NCI-H526 treated with DMSO at 0.1 percent for 48 hours (cell line): ENCODE measurements at places on chromosomes 2 and 18.

DNA sequence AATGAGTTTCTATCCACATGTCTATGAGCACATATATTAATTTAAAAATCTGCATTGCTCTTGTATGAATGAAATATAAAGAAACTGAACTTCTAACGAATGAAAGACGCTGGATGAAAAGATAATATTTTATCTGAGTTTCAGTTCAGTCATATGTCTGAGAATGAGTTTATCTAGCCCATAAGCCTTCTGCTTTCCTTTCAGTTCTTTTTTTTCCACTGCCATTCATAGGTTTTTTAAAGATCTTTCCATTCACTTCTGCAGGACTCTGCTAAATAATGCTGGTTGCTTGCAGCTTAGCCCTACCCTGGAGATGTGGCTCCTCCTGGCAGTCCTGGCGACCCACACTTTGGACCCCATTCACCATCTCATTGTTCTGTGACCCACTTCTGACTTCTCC, 109.0 kb downstream of the BCL2 start:
- no peak for DNase-seq

DNA sequence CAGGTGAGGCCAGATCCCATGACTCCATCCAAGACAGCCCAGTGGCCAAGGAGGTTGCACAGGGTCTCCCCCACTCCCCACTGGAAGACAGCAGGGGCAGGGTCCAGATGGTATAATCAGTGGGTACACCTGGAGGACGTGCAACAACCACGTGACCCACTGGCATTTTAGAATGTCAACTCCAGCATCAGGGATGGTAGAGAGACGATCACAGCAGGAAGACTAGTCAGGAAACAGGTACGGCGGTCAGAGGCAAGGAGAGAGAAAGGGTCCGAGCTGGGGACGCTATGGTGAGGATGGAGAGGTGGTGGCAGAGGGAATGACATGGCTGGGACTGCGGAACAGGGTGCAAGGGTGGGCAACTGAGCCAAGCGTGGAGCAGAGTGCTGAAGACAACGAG, 23.0 kb downstream of the SERTAD2 start:
- DNase-seq, result no peak

GRCh38 chr2:149080099-149080498, 41.6 kb downstream of the LYPD6B start:
- no peak for DNase-seq

GRCh38 chr2:166573391-166573790, 79.3 kb upstream of the SCN7A start:
- DNase-seq, result no peak

- no peak for DNase-seq
These were observed 891.3 kb upstream of the LRRTM1 start for GRCh38 chr2:81195774-81196382.

GRCh38 chr2:174031226-174031625, 66.1 kb upstream of the SP3 start:
- DNase-seq, result no peak

DNA sequence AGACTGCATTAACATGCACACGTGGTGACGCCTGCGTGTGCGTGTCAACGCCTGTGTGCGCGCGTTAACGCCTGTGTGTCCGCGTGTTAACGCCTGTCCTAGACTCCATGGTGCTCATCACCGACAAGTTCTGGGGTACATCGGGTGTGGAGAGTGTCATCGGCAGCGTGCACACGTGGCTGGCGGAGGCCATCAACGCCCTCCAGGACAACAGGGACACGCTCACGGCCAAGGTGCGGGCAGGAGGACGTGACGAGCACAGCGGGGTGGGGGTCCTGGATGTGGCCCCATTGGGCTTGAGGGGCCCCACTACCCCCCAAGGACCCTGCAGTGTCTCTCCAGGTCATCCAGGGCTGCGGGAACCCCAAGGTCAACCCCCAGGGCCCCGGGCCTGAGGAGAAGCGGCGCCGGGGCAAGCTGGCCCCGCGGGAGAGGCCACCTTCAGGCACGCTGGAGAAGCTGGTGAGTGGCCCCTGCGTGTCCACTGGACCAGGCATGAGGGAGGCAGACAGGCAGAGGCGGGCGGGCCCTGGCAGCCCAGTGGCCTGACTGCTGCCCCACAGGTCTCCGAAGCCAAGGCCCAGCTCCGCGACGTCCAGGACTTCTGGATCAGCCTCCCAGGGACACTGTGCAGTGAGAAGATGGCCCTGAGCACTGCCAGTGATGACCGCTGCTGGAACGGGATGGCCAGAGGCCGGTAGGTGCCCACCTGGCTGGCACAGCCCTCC, 29.2 kb downstream of the GPC1 start:
- DNase-seq, result no peak

- no peak for DNase-seq
These were observed 641.7 kb downstream of the CBLN2 start for GRCh38 chr18:71902482-71902881.

GRCh38 chr2:136308611-136309010, 190.7 kb upstream of the CXCR4 start:
- no peak for DNase-seq

GRCh38 chr2:227325839-227326195, 766 bp downstream of the MFF start:
- peak; percentile 67 for DNase-seq

GRCh38 chr2:233819884-233820773, 34.2 kb downstream of the HJURP start:
- DNase-seq, result no peak
